Tibial nerve (tissue), 4 donors: ENCODE measurements at places on chromosomes 5 and 9. TPM values are rescaled to one million over a fixed set of nuclear protein-coding genes. Genes with fewer than 3 reads are reported as not detected.

GRCh38 chr5:10064546-10065195, 185.0 kb downstream of the ATPSCKMT start:
- DNase-seq: no peak

Gene RCL1
- 85.3 TPM for total RNA-seq

Gene BTF3
- 405 TPM for total RNA-seq

- DNase-seq: no peak
Observed at GRCh38 chr9:93654351-93654961, 78.1 kb downstream of the PHF2 start.

- DNase-seq: no peak
Observed at GRCh38 chr5:103034662-103035392, 85.1 kb downstream of the GIN1 start.

Gene TAF11L5
- not detected for total RNA-seq

GRCh38 chr9:8241201-8241600, 441.6 kb upstream of the DMAC1 start:
- DNase-seq: no peak

Gene SHOC1
- total RNA-seq: not detected

GRCh38 chr9:113650207-113651131, 186.9 kb downstream of the RGS3 start:
- no peak for DNase-seq

Gene MOB3B
- total RNA-seq: 18.8 TPM

- no peak for DNase-seq
Observed at GRCh38 chr9:18343784-18344183, 130.2 kb upstream of the ADAMTSL1 start.

- no peak for DNase-seq
Observed at GRCh38 chr9:137221506-137222111, 431 bp downstream of the RNF208 start.

Gene TEX48
- not detected for total RNA-seq

Gene AHRR
- 1.0 TPM for total RNA-seq

GRCh38 chr5:88515881-88516819, 247.5 kb upstream of the TMEM161B start:
- no peak for DNase-seq

Gene TAF11L10
- not detected for total RNA-seq

DNA sequence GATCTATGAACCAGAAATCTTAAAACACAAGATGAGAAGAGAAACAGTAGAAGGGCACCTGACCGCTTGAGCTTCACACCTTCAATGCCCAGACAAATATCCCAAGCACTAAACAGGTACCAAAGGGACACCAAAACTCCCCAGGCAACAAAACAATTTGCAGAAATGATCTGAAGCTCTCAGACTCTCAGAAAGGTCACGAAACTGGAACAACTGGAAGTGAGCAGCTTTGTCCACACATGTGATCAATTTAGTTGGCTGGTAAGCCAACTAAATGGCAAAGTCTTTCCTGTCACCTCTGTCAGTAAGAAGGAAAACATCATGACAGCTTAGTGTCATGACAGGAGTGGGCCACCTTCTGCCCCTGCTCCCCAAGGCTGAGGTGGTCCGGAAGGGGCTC, 4.1 kb downstream of the IPPK start:
- DNase-seq: no peak

GRCh38 chr5:56006094-56006493, 11.3 kb upstream of the IL6ST start:
- no peak for DNase-seq

DNA sequence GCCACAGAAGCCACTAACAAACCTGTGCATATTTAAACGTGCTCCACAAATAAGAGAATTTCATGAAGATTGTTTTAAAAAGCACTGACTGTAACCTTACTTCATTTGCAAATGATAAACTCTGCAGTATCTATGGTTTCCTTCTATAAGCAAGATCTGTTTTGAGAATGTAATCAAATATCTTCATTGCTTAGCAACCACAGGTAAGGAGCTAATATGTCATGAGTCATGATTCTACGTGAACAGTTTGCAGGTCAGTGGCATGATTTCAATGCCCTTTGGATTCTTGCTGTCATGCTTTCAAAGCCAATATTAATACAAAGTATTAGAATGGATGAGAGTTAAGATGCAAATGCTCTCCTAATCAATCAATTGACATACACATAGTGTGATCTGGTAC, 325.0 kb downstream of the EDIL3 start:
- DNase-seq: no peak

DNA sequence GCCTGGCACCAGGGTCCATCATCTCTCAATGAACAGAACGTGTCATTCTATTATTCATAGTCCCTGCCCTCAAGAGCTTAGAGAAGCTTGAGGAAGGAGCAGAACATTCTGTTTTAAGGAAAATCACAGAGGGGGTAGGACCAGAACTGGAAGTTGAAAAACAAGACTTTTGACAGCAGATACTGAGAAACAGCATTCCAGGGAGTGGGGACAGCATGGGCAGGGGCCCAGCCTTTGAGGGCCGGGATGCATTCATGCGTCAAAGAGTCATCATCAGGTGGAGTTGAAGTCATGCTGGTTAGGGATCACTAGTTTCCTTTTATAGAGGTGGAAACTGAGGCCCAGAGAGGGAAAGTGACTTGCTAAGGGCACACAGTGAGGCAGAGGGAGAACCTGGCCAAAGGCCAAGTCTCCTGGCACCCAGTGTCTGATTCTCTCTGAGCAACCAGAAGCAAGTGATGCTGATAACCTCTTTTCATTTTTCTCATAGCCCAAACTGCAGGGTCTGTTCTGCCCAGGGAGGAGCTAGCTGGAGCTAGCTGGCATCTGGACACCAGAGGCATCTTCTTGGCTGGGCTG, 41.5 kb upstream of the STXBP1 start:
- no peak for DNase-seq

DNA sequence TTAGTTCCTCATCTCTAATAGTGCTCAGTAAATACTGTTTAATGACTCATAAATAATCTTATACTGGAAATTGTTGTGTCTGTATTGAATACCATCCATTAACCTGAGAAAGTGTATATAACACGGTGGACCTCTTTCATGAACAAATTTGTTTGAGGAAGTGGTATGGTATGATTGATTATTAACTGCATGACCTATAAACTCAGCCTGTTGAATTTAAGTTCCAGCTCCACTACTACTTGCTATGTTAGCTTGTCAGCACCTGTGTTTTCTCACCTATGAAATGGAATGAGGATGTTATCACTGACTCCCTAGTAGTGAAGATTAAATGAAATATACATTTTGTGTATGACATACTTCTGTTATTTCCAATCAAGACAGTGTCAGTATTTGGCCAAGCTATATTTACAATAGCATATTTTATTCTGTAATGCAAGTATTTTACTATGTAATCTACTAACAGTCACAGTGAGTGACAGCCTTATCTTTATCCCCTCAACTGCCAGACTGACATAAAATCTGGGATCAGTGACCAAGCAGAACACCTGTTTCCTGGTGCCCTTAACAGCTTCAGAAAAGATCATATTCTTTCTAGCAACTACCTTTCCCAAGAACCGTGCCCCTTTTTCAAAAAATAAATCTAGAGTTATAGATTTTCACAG, 77.3 kb upstream of the ITGA1 start:
- DNase-seq: no peak

DNA sequence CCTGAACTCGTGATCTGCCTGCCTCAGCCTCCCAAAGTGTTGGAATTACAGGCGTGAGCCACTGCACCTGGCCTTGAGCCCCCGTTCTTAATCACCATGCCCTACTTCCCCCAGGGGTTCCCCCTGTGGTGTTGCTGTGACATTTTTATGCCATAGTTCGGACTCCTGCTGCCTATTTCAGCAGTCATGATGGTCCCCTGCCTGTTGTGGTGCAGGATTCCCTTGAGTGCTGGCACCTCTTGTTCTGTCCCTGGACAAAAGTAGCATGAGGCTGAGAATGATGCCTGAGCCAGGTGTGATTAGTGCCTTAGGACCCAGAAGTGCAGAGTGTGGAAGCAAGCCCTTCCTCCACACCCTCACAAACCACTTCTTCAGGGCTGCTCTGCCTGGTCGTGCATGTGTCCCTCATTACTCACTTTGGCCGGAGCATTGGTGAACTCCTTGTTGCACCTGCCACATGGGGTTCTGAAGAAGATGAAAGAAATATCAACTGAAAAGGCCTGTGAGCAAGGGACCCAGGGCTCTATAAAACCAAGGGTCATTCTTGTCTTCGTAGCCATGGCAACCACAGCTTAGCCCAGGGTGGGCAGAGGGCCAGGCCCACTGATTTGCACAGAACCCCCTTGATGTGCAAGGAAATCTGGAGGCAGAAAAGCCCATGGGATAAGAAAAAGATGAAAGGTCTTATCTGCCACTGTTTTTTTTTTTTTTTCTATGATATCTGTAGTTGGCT, 228.0 kb downstream of the NTRK2 start:
- DNase-seq: no peak

Gene FBXO4
- total RNA-seq: 20.1 TPM

Gene PCDHA5
- 0.39 TPM for total RNA-seq

DNA sequence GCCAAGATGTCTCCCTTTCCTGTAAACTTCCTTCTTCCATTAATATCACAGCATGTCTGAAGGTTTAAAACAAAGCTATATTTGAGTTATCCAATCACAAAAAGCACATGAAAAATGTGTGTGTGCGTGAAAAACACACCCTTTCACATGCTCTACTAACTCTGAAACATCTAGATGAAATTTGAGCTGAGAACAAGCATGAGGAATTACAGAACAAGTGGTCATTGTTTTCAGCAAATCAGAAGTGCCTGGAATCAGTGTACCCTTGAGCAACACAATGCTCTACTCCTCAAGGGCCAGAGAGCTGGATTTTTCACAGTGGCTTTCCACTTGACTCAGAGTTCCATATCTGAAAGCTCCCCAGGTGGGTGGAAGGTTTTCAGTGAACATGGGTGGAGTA, 255.9 kb downstream of the PSAT1 start:
- DNase-seq: no peak

Gene GNAQ
- 42.9 TPM for total RNA-seq

DNA sequence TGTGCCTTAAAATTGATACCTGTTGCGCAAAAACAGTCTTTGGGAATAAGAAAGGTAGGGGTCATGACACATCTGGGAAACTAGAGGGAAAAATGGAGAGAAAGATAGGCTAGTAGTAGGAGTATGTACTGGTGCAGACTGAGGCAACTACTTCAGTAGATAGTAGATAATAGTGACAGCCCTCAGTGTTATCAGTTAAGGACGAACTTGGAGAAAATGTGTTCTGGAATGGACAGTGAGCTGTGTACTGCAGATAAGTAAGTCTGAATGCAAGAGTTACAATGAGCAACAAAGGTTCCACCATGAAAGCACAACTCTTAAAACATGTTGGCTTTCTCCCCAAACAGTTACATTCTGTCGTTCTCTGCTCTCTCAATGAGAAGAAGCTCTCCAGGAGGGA, 6.5 kb upstream of the INSL6 start:
- no peak for DNase-seq

GRCh38 chr5:135154961-135155360, 120.9 kb upstream of the PITX1 start:
- DNase-seq: no peak

DNA sequence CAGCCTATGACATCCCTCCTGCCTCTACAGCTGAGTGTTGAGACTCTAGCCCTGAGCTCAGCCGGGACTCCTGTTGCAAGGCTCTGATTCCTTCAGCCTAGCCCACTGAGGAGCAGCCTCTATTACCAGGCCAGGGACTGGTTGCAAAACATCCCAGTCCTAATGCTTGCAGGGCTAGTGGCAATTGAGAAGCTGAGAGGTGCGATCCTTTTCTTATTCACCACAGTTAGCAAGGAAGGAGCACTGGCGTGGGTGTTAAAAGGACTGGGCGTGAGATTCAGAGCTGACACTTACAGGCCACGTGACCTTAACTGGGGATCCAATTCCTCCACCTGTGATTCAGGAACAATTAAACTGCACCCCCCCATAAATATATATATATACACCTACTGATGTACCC, 58.8 kb downstream of the GARNL3 start:
- DNase-seq: no peak

GRCh38 chr5:57887851-57888621, 405.4 kb upstream of the ACTBL2 start:
- no peak for DNase-seq
